DMS153 (cell line): ENCODE measurements at places on chromosomes 12 and 14.

DNA sequence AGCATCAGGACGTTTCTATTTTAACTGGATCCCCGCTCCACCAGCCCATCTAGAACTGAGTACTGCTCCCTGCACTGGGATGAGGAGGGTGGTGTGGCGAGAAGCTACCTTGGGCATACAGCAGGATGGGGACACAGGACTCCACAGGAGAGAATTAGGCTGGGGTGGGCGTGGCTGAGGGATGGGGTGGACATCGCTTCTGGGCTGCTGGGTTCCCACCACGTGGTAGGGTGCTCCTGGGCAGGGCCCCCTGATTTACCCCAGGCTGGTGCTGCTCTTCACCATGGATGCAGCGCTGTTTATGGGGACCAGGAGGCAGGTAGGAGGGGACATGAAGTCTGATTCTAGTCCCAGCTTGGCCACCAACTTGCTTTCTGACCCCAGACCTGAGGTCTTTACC lies 41.9 kb downstream of the VDR start:
- DNase-seq, result no peak

- no peak for DNase-seq
Measured at GRCh38 chr14:105286759-105287144, 14.0 kb downstream of the BRF1 start.

DNA sequence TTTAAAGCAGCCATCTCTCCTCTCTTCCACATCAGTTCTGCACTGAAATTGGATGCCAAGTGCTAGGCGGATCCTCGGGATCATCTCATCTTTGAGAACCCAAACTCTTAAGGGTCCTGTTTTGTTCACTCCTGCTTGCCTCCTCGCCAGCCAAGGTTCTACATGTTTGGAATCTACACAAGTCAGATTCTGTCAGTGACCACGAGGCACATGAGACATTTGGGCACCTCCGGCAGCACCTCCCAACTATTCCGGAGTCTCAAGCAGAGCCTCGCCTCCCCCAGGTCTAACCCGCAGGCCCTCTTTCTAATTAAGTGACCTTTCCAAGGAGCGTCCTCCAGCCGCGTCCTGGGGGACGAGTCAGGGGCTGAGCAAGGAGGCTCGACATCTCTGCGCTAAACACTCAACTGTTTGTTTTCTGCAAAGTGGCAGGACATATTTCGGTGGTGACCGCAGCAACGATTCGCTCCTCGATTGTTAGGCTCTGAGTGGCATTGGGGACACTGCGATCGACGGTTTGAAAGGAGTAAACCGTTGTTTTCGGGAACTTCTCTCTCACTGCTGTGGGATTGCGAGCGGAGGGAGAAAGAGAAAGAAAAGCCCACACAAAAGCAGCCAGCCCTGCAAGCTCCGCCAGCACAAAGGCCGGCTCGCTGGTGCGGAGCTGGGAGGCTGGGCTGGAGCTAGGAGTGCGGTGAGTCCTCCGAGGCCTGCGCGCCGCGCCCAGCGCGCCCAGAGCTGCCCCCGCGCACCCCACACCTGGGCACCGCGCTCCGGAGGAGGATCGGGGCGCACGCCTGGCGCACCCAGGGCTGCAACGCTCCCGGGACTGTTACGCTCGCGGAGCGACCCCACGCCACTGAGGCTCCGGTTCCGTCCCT lies 640 bp downstream of the ARMH4 start:
- DNase-seq, result no peak

GRCh38 chr12:32265951-32266350 lies 133.4 kb upstream of the FGD4 start:
- no peak for DNase-seq

- no peak for DNase-seq
Measured at GRCh38 chr14:76836029-76836630, 9.9 kb downstream of the LRRC74A start.

DNA sequence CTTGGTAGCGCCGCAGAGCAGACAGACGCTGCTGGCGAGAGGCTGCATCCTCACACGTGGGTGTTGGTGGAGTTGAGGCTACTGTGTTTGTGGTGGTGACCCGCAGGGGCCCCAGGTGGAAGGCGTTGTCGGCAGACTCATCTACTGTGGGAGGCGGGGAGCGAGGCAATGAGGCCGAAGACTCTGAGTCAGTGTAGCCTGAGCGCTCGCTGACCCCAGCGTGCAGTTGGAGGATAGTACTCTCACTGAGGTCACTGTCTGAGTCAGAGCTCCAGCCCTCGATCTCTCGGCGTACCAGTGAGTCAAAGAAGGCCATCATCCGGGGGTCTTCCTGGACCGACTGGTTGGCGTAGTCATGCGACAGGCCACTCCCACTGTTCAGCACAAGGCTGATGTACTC lies 76.0 kb upstream of the ACTN1 start:
- DNase-seq, result no peak

- no peak for DNase-seq
Measured at GRCh38 chr14:75147423-75148071, 20.7 kb upstream of the NEK9 start.

- no peak for DNase-seq
Measured at GRCh38 chr14:105165761-105166485, 2.7 kb downstream of the JAG2 start.

DNA sequence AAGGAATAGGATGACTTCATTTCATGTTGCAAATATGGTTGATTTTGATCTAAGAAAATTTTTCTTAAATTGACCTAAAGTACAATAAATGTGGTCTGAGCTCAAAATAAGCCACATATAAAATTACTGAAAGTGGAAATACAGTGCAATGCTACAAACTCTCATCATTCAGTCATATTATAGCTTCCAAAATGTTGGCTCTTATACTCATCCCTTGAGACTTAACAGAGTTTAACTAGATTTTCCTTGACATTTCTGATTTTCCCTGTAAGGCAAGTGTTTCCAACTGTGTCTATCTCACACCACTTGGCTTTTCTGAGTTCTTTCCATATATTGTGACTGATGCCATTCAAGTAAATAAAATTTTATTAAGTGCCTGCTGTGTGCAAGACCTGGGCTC lies 123.7 kb upstream of the NTF3 start:
- DNase-seq, result no peak

DNA sequence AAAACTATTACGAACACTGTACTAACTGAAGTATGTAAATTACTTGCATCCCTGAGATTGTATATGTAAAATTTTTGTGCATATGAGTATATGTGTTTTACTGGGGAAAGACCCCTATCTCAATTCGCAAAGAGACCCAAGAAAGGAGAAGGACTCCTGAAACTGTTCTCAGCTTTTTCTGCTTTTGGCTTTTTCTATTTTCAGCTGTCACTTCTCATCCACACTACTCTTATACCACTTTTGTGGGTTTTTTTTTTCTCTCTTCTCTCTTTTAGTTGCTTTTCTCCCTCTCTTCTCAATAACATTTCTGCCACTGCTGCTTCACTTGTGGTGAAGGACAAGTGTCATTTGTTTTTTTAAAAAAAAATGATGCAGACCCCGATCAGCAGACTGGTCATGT lies 39.8 kb downstream of the NIN start:
- DNase-seq, result no peak

GRCh38 chr12:66008985-66009384 lies 121.6 kb downstream of the LLPH start:
- DNase-seq, result no peak

GRCh38 chr14:47691829-47692228 lies 16.4 kb upstream of the MDGA2 start:
- no peak for DNase-seq

GRCh38 chr12:24373004-24373403 lies 423.5 kb upstream of the SOX5 start:
- DNase-seq, result no peak

DNA sequence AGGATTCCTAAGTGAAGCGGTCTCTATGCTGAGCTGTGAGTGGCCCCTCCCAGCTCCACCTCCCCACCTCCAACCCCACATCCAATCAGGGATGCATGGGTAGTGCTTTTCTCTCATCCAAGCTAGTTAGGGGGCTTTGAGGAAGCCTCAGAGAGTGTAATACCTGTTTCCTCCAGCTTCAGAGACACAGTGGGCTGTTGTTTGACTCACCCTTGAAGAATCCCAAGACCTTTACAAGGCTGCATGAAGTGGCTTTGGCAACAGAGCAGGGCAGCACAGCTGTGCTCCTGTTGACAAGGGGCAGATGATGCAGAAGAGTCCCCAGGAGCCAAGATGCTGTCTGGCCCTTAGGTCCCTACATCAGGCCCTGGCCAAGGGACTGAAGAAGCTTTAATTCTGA lies 27.1 kb upstream of the CLMN start:
- DNase-seq, result no peak
